ENCODE measurements at places on chromosomes 2 and 18.

GRCh38 chr2:200873560-200873959, 9.1 kb upstream of the CLK1 start:
- no peak for DNase-seq

DNA sequence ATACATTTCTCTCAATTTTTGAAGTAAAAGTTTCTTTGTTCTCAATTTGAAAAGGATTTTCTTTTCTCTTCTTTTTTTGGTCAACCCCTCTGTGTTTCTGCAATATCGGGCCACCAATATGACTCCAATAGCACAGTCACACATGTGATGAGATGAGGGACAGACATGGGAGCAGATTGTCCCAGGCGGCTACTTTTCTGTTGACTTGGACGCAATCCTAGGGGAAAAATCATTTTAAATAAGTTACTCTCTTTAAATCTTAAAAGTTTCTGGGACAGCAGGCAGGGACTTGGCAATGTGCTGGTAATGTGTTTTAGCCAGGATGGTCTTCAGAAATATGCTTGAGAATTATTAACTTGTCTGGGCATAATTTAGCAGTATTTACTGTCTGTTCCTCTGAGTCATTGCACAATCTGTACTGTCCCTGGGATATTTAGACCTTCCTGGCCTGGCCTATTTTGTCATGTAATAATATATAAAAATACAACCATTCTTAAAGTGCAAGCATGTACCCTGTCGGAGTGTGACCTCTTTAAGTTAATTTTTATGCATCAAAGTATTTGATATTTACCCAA, 388.5 kb upstream of the FANCL start:
- DNase-seq, result no peak

- no peak for DNase-seq
Measured at GRCh38 chr2:205650931-205651330, 31.4 kb upstream of the NRP2 start.

DNA sequence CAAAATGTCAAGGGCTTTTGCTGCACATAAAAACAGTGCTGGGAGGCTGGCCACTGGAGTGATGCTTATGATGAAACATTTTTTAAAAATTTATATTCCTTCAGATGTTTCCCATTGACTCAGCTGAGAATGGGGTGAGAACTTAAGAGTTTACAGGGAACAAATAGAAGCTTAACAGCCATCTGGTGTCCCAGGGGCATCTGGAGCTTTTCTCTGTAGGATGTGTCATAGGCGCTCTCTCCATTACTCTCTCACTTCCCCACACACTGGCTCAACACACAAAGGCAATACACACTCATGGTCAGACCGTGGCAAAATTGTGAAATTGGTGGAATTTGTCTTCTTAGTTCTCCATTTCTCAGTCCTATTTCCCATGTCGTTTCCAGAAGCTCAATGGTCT, 783.1 kb upstream of the LRRTM1 start:
- no peak for DNase-seq

- no peak for DNase-seq
Measured at GRCh38 chr2:144170179-144170578, 349.7 kb downstream of the ZEB2 start.

All from activated CD4-positive, CD25-positive, alpha-beta regulatory T cell treated with anti-CD3 and anti-CD28 coated beads, Interleukin-2, amount 50 U/mL, for 16 hours (primary cell).